ENCODE measurements at places on chromosomes 5 and 9.

GRCh38 chr5:78574731-78575161 is 73.8 kb downstream of the LHFPL2 start:
- peak; percentile 43 for DNase-seq
- H3K27ac ChIP-seq = peak overlapping the region; percentile 67
- no peak overlapping the region for H3K4me3 ChIP-seq
- H3K36me3 ChIP-seq = no peaks in the 10 kb centered on the region
- H3K4me1 ChIP-seq = peaks cover 24% of the 10 kb centered on the region
- H3K27me3 ChIP-seq = no peaks in the 10 kb centered on the region

DNA sequence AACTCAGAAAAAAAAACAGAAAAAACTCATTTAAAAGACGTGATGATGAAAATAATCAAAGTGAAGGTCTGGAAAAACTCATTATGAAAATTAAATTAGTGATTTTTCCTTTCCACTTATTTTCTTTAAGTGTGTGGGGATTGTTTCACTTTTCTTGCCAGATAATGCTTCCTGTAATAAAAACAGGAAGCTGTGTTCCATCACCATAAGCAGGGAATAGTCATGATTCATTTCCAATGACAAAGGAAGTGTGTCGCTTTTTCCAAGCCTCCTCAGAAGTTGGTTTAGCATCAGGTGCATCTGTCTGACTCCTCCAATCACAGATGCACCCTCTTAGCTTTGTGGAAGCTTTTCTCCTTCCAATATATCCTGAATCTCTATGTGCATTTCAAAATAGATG is 2068.7 kb downstream of the MAT2B start:
- H3K4me3 ChIP-seq = no peak overlapping the region
- H3K4me1 ChIP-seq = no peaks in the 10 kb centered on the region
- no peak overlapping the region for H3K27ac ChIP-seq

GRCh38 chr5:1642221-1642620 is 118.5 kb upstream of the LPCAT1 start:
- no peaks in the 10 kb centered on the region for H3K36me3 ChIP-seq
- no peak overlapping the region for H3K4me3 ChIP-seq
- peaks cover 12% of the 10 kb centered on the region for H3K27me3 ChIP-seq
- H3K27ac ChIP-seq = no peak overlapping the region
- H3K4me1 ChIP-seq = no peaks in the 10 kb centered on the region

GRCh38 chr9:34650816-34651215 is 1.2 kb upstream of the IL11RA start:
- H3K27me3 ChIP-seq = no peaks in the 10 kb centered on the region
- no peak overlapping the region for H3K4me3 ChIP-seq
- H3K36me3 ChIP-seq = no peaks in the 10 kb centered on the region
- H3K27ac ChIP-seq = peak overlapping the region; percentile 94
- peaks cover 54% of the 10 kb centered on the region for H3K4me1 ChIP-seq

DNA sequence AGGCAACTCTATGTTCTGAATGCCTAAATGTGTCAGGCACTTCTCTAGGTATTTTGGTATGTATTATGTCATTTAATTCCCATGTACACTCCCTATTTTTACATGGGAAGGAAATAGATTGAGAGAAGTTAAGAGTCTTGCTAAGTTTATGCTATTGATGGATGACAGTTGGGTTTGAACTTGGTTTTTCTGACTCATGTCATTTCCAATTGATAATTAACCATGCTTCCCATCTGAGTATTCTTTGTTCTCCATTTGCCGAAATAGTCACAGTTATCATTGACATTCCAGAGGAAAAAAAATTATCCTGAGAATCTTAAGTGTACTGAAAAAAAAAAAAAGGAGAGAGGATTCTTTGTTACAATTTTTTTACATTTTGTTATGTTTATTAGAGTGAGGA is 23.1 kb upstream of the DMRTA1 start:
- peaks cover 6% of the 10 kb centered on the region for H3K27me3 ChIP-seq
- H3K4me3 ChIP-seq = no peak overlapping the region
- no peak for DNase-seq
- H3K27ac ChIP-seq = no peak overlapping the region
- H3K36me3 ChIP-seq = no peaks in the 10 kb centered on the region

DNA sequence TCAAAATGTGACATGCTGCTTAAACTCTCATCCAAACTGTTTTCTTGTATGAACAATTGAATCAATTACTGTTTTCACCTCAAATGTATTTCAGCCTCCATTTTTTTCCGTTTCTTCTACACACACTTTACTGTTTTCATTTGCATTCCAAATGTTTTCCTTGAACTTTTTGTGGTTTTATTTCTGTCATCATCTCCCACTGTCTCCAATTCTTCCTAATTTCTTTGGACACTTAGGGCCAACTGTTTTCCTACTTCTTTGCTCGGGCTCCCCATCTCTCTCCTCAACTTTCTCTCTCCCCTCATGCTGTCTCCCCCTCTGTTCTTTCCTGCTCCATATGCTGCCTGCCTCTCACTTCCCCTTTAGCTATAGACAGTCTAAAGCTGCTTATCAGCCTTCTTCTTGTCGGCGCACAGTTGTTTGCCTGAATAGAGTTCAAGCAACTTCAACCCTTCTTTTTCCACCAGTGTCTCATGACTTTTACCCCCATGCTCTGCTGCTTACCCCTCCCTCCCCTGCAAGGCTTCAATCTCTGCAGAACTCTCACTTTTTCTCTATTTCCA is 443.4 kb downstream of the DTWD2 start:
- no peak overlapping the region for H3K27ac ChIP-seq
- H3K36me3 ChIP-seq = no peaks in the 10 kb centered on the region
- peaks cover 9% of the 10 kb centered on the region for H3K4me1 ChIP-seq
- no peak overlapping the region for H3K4me3 ChIP-seq
- no peak for DNase-seq
- H3K27me3 ChIP-seq = no peaks in the 10 kb centered on the region

GRCh38 chr9:124500028-124500795 is 7.0 kb downstream of the NR5A1 start:
- H3K4me1 ChIP-seq = peaks cover 8% of the 10 kb centered on the region
- no peak for DNase-seq
- no peaks in the 10 kb centered on the region for H3K36me3 ChIP-seq
- H3K27ac ChIP-seq = no peak overlapping the region
- H3K4me3 ChIP-seq = no peak overlapping the region
- H3K27me3 ChIP-seq = peaks cover 57% of the 10 kb centered on the region

- DNase-seq = no peak
- H3K27ac ChIP-seq = peak overlapping the region; percentile 82
- H3K4me3 ChIP-seq = no peak overlapping the region
- no peaks in the 10 kb centered on the region for H3K36me3 ChIP-seq
- no peaks in the 10 kb centered on the region for H3K27me3 ChIP-seq
Observed at GRCh38 chr5:82601861-82602260, 323.7 kb upstream of the RPS23 start.

DNA sequence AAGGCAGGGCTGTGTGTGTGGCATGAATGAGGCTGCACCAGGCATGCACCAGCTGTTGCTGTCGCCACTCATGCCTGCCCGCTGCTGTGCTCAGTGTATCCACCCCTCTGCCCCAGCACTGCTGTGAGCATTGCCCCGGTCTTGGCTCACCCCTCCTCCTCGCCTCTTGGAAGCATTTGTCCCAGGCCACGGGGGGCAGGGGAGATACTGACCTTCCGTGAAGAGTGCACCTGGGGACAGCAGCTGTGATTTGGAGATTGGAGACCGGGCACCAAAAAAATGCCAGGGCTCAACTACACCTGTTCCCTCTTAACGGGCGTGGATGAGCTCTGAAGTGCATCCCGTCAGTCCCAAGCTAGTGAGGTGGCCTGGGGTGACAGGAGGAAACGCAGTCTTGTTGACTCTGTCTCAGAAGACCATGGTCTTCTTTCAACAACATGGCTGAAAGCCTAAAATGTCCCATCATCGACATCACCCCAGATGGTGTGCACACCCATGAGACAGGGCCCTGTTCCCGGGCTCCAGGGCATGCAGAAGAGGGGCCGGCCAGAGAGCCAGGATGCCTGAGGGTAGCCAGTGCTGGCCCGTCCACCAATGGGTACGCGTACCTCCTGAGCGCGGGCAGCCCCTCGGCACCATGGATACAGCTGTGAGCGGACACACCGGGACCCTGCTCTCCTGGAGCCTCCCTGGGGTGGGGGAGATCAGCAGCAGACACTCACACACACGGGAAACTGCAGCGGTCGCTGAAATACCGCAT is 115.8 kb downstream of the COL5A1 start:
- H3K27ac ChIP-seq = no peak overlapping the region
- DNase-seq = no peak
- no peaks in the 10 kb centered on the region for H3K4me1 ChIP-seq
- no peaks in the 10 kb centered on the region for H3K36me3 ChIP-seq
- no peak overlapping the region for H3K4me3 ChIP-seq

DNA sequence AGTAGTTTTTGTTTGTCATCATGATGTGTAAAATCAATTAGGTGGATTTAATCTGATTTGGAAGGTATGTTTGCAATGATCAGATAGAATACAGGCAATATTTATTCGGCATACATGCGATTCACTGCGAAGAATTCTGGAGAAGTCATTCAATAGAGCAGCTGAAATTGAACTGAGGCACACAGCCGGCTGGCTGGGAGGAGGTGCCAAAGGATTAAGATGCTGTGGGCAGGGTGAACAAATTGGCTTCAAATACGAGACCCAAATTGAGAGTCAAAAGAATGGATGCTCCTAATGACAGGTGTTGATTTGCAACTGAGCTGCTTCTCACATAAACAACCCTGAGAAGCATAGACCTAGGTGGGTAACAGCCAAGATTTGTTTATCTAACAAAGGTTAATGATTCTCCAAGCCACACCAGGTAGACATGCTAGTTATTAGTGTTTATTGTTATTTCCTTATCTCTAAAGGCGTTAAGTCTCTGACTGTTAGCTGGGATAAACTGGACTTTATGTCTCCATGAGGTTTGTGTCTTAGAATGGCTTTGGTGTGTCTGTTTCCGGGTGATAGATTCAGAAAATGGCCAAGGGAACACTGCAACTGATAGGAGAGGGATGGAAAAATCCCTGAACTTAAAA is 55.3 kb upstream of the CLINT1 start:
- H3K36me3 ChIP-seq = no peaks in the 10 kb centered on the region
- H3K27ac ChIP-seq = peak overlapping the region; percentile 63
- H3K4me1 ChIP-seq = peaks cover 26% of the 10 kb centered on the region
- no peaks in the 10 kb centered on the region for H3K27me3 ChIP-seq

All from hepatocyte (in vitro differentiated cells).